ENCODE measurements at places on chromosomes 4 and X.

- no peak for DNase-seq
Observed at GRCh38 chr4:101019941-101020401, 327.4 kb downstream of the PPP3CA start.

DNA sequence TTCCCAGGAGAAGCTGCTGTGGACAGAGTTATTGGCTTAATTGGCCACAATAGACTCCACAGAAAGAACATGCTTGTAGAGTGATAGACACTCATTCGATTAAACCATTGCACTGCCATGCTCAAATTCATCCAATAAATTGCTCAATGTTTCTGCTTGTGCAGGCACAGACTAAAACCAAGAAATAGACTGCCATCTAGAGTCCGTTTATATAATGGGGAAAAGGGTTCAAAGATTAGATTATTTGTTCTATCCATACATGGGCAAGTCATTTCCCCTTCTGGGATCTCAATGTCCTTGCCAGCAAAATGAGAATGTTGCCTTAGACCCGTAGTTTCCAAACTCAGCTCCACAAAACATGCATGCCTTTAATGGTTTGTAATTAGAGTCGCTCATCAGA lies 8.7 kb downstream of the SMIM10 start:
- DNase-seq, result no peak

DNA sequence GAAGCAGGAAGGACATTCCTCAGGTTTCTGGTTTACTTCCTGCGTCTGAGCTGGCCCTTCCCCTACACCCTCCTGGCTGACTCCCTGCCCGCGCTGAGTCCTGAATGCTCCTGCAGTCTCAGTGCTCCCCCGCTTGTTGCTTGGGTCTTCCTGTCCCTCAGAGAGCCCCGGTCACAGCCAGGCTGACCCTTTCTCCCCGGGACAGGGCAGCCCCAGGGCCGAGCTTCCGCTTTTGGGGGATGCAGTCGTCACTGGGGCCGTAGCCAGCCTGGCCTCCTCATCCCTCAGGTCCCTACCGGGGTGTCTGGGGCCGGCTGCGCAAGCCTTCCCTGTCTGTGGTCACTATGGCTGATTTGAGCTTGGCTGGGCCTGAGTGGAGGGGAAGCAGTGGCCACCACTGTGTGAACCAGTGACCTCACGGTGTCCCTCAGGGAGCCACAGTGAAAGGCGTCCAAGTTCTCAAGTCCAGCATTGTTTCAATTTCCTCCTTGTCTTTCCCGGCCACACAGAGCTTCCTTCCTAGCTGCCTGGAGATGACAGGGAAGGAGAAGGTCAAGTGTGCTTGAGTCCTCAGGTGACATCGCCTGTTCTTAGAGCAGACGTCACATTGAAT lies 34.1 kb upstream of the ASMTL start:
- no peak for DNase-seq

- DNase-seq, result no peak
Observed at GRCh38 chrX:130887376-130887775, 15.6 kb downstream of the ENOX2 start.

GRCh38 chr4:87758270-87758669 lies 41.1 kb upstream of the IBSP start:
- DNase-seq, result no peak

DNA sequence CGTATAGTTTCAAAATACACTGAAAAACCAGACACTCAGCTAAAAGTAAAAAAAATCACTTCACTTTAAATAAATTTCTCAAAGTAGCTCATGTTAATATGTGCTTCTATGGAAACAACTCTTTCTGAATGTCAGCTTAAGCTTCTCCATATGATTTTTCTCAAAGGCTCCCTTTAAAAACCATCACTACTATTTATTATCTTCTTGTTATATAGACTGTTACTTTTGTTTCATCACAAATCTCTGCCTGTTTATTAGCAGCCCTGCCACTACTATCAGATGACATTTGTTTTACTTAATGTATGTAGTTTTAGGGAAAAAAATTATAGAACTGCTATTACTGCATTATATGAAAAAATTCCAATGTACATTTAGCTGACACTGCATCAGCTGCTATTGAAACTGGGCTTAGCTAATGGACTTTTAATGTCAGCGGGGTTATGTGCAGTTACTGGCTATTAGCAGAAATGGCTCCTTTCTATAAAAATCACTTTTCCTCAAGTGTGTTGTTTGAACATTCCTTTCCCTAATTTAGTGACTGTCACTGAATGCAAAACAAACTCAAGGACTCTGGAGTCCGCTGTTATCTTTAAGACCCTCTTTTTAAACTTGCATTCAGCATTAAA lies 10.8 kb downstream of the UNC5C start:
- no peak for DNase-seq

- no peak for DNase-seq
Observed at GRCh38 chrX:8049827-8050226, 121.2 kb downstream of the VCX2 start.

- DNase-seq, result no peak
Observed at GRCh38 chr4:155802190-155802959, 43.6 kb downstream of the GUCY1B1 start.

DNA sequence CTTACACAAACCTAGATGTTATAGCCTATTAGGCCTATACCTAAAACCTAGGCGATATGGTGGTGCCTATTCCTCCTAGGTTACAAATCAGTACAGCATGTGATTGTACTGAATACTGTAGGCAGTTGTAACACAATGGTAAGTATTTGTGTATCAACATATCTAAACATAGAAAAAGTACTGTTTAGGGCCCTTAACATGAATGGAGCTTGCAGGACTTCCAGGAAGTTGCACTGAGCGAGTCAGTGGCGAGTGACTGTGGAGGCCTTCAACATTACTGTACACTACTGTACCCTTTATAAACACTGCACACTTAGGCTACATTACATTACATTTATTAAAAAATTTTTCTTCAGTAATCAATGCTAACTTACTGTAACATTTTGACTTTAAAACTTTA lies 37.8 kb downstream of the WWC2 start:
- no peak for DNase-seq

GRCh38 chrX:134570509-134570846 lies 87.8 kb downstream of the PLAC1 start:
- DNase-seq, result no peak

DNA sequence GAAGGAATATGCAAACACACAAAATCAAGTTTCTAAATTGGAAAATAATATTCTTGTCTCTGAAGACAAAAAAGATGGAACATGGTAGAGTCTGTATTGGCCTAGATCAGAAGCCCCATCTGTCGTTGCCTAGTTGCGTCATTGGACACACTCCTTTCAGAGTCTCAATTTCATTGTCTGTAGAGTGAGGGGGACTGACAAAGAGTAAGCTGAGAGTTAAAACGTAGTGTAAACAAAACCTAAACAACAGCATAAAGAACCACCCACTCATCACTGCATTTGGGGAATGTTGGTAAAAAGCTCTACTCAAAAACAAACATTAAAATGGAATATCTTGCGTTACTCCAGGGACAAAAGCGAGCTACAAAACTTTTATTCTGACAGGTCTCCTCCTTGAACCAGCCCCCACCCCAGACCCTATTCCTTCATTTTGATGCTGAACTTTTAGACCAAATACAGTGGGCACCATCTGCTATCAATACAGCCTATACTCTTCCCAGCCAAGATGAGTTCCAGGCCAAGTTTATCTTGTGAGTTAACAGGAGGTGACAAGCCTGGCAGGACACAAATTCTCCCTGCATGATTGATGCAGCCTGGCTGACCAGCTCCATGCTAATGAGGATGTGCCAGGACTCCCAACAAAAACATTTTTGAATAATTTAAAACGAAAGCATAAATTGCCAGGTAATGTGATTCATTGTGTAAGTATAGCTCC lies 125.2 kb downstream of the COL25A1 start:
- DNase-seq, result no peak

- DNase-seq, result no peak
Observed at GRCh38 chr4:8727546-8728510, 135.3 kb downstream of the CPZ start.

DNA sequence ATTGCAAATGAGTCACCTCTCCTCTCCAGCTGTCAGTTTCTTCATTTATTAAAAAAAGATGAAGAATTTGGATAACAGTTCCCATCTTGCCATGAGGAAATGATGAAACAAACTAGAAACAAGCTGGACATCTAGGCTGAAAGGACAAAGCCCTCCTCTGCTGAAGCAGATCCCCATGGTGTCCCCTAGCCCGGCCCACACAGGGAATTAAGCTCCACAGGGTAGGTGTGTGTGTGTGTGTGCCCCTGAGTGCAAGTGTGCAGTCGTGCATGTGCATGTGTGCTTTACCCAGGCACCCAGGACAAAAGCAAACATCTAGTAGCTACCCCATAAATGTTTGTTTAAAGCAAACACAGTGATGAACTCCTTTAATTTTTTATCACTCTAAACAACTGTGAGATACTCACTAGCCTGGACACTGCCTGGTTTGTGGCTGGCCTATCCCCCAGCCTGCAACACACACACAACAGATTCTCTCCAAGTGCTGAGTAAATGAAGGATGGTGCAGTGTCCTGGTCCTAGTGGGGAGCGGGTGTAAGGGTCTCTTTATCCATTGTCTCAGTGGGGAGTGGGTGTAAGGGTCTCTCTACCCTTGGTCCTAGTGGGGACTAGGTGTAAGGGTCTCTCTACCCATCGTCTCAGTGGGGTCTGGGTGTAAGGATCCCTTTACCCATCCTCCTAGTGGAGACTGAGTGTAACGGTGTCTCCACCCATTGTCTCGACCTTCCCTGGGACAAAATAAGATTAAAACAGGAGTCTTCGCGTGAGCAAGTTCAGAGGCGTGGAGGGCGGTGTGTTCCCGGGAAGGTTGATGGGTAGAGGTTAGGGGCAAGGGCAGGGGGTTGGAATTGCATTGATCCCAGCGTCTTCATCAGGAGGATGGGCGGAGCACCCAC lies 688 bp upstream of the EVC start:
- DNase-seq, result no peak

DNA sequence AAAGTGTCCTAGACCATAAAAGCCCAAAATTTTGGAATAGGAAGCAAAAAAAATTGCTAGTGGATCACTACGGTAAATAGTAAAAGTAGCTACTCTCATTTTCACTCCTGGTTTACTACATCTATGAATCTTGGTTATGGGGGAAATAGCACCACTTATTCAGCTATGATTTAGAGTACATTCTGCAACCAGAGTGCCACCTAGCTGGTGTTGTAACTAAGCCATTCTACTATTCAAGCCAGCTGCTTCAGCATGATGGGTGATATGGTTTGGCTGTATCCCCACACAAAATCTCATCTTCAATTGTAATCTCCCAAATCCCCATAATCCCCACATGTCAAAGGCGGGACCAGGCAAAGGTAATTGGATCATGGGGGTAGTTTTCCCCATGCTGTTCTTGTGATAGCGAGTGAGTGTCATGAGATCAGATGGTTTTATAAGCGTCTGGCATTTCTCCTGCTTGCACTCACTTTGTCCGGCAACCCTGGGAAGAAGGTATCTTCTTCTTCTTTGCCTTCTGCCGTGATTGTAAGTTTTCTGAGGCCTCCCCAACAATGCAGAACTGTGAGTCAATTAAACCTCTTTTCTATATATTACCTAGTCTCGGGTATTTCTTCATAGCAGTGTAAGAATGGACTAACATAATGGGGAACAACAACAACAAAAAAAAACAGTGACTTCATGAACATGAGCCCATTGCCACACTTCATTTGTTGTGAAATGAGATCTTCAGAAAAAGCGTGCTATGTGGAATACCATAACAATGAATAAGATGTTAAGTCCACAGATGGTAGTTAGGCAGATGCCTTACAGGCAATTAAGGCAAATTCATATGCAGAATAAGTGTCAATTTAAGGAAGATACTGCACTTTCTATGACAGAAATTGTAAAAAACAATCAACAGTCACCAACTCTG lies 280.1 kb downstream of the PABPC4L start:
- no peak for DNase-seq

GRCh38 chrX:47960406-47960805 lies 43.4 kb downstream of the ZNF182 start:
- no peak for DNase-seq

- no peak for DNase-seq
Observed at GRCh38 chr4:177052211-177052934, 257.3 kb upstream of the NEIL3 start.

GRCh38 chrX:52830551-52830950 lies 19.5 kb downstream of the XAGE5 start:
- no peak for DNase-seq

DNA sequence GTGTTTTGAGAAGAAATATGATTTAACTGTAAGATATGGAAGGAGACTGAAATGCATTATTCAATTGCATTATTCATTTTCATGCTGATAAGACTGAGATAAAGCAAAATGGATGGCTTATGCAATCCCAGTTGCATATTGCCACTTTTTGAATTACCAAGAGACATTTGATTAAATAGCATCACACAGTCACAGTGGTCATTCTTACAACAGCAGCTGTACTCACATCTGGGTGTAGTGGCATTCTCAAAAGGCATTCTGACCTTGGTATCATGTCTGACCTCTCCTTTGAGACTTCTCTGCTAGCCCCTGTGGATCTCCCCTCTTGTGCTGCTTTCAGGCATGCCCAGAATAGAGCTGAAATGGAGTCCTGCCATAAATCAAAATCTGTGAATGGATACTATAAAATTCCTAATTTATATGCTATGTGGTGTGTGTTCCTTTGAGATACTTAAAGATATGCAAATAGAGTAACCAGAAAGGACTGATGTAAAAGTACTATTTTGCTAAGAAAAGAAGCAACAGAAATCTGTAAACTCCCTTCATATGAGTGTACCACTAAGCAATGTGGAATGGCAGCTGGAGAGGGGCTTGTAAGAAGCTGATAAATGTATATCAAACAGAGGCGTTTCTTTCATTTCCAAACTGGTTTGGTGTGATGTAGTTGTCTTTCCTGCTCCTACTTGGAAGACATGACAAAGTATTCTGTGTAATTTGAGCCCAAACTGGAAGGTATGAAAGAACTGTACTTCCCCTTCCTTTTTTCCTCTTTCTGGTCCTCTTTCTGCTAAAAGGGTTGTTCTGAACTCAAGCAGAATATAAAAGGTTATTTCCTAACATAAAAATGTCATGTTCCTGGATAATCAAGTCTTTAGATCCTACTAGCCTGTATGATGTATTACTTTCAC lies 25.4 kb upstream of the METAP1 start:
- no peak for DNase-seq

GRCh38 chrX:134246282-134246681 lies 9.3 kb downstream of the CCDC160 start:
- DNase-seq, result no peak

- no peak for DNase-seq
Observed at GRCh38 chr4:76206222-76206942, 7.2 kb downstream of the SCARB2 start.

- DNase-seq, result no peak
Observed at GRCh38 chrX:152821145-152821765, 9.3 kb downstream of the CETN2 start.

DNA sequence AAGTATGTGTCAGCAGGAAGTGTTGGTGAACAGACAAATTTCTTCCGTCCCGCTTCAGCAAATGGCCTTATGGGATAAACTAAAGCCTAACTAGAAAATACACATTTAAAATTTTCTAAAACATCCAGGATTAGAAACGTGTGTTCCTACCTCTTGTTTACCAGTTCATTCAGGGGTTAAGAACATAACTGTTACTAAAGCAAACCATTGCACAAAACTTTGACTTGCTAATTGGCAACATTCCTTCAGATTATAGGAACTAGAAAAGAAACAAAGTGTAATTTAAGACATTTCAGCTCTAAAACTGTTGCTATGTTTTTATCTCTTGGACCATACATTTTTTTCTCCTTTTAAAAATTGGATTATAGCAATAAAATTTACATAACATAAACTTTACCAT lies 39.5 kb upstream of the CXCL13 start:
- DNase-seq, result no peak

GRCh38 chrX:18702362-18703195 lies 4.9 kb upstream of the PPEF1 start:
- DNase-seq, result no peak

- DNase-seq, result no peak
Observed at GRCh38 chrX:56125946-56126345, 106.2 kb upstream of the KLF8 start.
